NCI-H1694 treated with DMSO at 0.1 percent for 48 hours (cell line): ENCODE measurements at places on chromosomes 6 and 20.

- DNase-seq, result no peak
Observed at GRCh38 chr6:63685446-63686379, 50.1 kb downstream of the PHF3 start.

DNA sequence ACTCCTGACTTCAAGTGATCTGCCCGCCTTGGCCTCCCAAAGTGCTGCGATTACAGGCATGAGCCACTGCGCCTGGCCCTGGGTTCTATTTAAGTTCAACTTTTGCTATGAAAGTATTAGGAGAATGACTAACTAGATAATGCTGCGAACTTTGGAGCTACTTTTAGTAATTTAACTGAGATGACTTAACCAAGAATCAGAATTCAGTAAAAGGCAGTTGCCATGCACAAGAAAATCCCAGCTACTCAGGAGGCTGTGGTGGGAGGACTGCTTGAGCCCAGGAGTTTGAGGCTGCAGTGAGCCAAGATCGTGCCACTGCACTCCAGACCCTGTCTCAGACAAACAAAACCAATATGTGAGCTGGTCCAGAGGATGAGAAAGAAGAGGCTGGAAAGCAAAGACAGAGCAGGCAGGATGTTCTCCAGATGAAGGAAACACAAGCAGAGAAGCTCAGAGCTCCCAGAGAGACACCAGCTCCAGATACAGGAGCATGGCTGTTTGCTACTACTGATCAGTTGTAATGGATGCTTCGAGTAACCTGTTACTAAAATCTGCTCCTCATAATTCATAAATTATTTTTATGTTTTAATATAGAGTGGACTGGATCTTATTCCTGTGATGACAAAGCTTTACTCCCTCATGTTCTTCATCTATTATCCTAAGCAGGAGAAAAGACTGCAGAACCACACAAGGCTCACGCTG, 23.9 kb downstream of the ZNF217 start:
- no peak for DNase-seq

GRCh38 chr6:46340246-46340645, 151.0 kb downstream of the RCAN2 start:
- no peak for DNase-seq

- DNase-seq, result no peak
Observed at GRCh38 chr20:43915211-43916072, 790 bp downstream of the TOX2 start.

- no peak for DNase-seq
Observed at GRCh38 chr20:45465491-45466266, 3.9 kb upstream of the WFDC2 start.

GRCh38 chr6:166463359-166464067, 80.8 kb upstream of the MPC1 start:
- DNase-seq, result no peak

DNA sequence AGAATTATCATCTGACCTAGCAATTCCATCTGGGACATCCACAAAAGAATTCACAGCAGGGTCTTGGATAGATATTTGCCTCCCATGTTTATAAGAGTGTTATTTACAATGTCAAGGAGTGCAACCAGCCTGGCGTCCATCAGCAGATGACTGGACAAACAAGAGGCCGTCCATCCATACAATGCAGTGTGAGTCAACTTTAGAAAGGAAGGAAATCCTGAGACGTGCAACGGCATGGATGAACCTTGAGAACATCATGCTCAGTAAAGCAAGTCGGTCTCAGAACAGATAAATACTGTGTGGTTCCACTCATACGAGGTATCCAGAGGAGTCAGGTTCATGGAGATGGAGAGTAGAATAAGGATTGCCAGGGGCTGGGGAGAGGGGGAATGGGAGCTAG, 46.4 kb downstream of the FOXF2 start:
- DNase-seq, result no peak

DNA sequence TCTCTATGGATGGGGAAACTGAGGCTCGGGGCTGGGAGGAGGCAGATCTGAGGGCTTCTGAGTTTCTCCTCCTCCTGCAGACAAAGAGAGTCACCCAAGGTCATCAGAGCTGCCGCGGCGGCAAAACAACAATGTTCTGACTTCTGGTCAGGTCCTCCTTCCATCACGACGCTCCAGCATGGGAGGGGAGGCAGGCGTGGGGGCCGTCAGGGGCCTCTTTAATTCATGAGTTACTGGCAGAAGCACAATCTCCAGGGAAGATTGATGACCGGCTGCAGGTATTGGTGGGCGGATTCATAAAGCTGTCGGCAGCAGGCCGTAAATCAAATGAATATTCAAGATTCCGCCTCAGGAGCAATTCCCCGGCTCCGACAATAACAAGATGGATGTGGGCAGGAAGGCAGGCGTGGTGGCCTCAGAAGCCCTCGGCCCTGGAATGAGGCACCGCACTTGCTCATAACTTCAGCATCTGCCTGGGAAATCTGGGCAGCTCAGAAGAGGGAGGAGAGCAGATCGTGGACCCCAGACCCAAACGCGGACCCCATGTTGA, 19.1 kb downstream of the PCK1 start:
- DNase-seq, result no peak

- no peak for DNase-seq
Observed at GRCh38 chr6:18978337-18979128, 591.4 kb downstream of the RNF144B start.

GRCh38 chr20:63156221-63156671, 59.7 kb downstream of the YTHDF1 start:
- DNase-seq, result no peak

- DNase-seq, result no peak
Observed at GRCh38 chr20:59723607-59724456, 119.5 kb downstream of the PHACTR3 start.

DNA sequence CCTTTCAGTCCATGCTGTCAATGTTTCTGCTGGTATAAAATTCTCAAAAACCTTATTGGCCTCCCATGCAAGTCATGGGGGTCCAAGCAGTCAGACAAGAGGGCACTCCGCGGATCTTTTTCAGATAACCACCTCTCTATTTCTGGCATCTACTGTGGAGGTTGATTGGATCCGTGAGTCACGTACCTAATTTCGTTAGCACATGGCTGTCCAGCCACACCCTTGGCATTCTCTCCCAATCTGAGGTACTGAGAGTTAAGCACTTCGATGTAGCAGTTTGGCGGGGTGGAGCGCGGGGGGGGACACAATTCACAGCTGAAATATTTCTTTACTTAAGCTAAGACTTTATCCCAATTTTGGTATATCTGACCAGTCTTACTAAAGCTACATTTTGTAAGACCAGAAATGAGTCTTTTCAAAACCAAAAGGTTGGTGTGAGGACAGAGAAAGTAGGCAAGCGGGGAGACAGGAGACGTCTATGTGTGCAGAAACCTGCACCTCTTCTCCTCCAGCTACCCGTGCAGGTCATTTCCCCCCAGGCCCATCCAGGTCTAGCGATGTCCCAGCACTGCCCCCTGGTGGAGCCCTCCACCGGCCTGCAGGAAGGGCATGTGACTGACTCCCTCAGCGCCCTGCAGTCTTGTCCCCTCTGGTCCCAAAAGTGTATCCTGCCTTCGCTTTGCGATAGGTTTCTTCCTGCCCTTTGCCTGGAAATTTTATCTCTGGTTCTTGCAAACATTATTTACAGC, 113.1 kb downstream of the ADAT2 start:
- no peak for DNase-seq

GRCh38 chr6:47729457-47729856, 31.1 kb downstream of the ADGRF4 start:
- no peak for DNase-seq

DNA sequence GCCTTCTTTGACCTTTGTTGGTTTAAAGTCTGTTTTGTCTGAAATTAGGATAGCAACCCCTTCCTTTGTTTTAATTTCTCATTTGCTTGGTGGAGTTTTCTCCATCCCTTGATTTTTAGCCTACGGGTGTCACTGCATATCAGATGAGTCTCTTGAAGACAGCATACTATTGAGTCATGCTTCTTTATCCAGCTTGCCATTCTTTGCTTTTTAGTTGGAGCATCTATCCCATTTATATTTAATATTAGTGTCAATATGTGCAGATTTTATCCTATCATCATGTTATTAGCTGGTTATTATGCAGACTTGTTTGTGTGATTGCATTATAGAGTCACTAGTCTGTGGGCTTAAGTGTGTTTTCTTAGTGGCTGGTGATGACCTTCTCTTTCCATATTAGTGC, 622.2 kb downstream of the MMUT start:
- DNase-seq, result no peak

DNA sequence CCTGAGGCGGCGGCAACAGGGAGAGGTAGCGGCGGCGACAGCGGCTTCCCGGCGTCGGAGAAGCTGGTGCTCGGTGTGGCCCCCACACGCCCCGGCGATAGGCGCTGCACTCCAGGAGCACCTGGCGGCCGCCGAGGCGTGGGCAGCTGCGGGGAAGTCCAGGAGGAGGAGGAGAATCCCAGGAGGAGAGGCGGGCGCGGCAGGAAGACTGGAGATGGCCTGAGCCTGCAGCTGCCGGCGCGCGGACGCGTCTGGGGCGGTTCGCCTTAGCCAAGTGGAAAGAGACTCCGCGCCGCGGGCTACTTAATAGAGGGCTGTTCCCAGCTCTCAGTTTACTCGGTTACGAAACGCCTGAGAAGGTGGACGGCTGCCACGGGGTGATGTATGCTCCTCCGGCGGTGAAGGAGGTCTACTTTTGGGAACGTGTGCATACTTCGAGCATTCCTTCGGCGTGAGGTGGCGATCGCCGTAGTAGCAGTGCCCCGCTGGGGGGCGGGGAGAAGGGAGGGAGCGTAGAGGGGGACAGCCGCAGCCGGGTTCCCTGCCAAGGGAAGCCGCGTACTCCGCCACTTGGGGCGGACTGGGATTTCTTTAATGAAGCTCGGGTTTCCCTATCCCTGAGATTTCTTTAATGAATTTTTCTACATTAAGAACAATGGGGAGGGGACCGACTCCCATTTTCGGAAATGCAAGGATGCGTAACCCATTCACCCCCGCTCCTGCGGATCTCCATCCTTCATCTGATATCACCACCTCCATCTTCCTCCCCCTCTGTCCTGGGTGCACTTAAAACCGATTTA, at the start of gene COL12A1:
Gene COL12A1 (minus strand): TSS at position 278 of the 800 bp plus-strand sequence. CDS start 3,261 bp downstream, outside the sequence.
- DNase-seq, result no peak

DNA sequence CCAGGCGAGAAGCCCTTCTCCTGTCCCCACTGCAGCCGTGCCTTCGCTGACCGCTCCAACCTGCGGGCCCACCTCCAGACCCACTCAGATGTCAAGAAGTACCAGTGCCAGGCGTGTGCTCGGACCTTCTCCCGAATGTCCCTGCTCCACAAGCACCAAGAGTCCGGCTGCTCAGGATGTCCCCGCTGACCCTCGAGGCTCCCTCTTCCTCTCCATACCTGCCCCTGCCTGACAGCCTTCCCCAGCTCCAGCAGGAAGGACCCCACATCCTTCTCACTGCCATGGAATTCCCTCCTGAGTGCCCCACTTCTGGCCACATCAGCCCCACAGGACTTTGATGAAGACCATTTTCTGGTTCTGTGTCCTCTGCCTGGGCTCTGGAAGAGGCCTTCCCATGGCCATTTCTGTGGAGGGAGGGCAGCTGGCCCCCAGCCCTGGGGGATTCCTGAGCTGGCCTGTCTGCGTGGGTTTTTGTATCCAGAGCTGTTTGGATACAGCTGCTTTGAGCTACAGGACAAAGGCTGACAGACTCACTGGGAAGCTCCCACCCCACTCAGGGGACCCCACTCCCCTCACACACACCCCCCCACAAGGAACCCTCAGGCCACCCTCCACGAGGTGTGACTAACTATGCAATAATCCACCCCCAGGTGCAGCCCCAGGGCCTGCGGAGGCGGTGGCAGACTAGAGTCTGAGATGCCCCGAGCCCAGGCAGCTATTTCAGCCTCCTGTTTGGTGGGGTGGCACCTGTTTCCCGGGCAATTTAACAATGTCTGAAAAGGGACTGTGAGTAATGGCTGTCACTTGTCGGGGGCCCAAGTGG, 5.3 kb downstream of the SNAI1 start:
- DNase-seq, result no peak

DNA sequence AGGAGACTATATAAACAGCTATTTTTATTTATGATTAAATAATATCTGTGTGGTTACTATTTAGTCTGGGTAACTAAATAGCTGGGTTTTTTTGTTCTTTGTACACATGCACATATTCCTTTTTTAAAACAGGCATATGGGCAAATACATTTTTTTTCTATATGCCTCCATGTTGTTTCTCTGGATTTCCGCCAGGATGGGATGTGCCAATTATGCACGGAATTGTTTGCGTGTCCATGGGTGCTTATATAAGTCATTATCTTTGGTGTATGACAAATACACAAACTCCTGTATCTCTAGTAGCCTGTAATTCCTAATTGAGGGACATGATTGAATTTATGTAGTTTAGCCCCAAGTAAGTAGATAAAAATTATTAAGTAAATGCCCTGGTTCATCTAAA, 226.9 kb downstream of the BCKDHB start:
- peak; percentile 41 for DNase-seq

- DNase-seq, result no peak
Observed at GRCh38 chr6:151651639-151652038, 155.8 kb upstream of the ESR1 start.

GRCh38 chr20:45115829-45116228, 855 bp upstream of the WFDC5 start:
- DNase-seq, result no peak

GRCh38 chr6:36636687-36637418, 41.7 kb upstream of the CDKN1A start:
- DNase-seq, result no peak

GRCh38 chr6:151043944-151044343, 178.4 kb downstream of the MTHFD1L start:
- DNase-seq, result no peak

DNA sequence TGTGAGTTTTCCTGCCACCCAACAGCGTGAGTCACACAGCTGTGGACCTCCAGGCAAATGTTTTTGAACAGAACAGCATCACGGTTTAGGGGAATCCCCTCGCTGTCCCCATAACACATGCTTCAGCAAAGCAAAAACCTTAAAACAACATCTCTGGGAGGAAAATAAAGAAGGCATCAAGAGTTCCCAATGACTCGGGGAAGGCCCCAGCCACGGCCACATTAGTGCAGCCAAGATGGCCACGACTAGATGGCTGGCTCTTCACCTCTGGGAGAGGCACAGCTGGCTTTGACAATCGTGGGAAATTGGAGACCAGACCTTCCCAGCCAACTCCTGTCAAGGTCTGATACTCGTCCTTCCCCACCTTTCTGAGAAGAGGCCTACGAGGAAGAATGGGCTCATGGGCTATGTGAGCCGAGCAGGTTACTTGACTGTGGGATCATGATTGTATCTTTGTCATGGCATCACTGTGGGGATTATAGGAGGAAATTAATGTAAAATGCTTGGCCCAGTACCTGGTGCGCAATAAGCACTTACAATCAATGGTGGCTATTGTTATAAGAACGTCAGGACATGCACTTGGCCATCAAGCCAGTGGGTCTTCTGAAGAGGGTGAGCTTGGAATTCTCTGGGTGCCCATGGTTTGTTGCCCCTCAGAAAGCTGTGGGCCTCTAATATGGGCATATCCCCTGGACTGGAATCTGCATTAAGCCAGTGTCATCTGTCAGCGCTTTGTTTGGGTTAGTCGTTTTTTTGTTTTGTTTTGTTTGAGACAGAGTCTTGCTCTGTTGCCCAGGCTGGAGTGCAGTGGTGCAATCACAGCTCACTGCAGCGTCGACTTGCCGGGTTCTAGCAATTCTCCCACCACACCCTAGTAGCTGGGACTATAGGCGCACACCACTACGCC, 43.6 kb downstream of the FGD2 start:
- no peak for DNase-seq
